Stimulated activated CD8-positive, alpha-beta memory T cell treated with anti-CD3 and anti-CD28 coated beads, Interleukin-7, amount 100 ng/mL, for 1 hour (primary cell): ENCODE measurements at places on chromosomes 1 and 21.

GRCh38 chr1:2593251-2593878 is 6.8 kb downstream of the PRXL2B start:
- DNase-seq: no peak

- DNase-seq: no peak
Measured at GRCh38 chr1:154403261-154403943, 1.7 kb upstream of the IL6R start.

- DNase-seq: no peak
Measured at GRCh38 chr1:20726932-20727745, 5.4 kb downstream of the SH2D5 start.

DNA sequence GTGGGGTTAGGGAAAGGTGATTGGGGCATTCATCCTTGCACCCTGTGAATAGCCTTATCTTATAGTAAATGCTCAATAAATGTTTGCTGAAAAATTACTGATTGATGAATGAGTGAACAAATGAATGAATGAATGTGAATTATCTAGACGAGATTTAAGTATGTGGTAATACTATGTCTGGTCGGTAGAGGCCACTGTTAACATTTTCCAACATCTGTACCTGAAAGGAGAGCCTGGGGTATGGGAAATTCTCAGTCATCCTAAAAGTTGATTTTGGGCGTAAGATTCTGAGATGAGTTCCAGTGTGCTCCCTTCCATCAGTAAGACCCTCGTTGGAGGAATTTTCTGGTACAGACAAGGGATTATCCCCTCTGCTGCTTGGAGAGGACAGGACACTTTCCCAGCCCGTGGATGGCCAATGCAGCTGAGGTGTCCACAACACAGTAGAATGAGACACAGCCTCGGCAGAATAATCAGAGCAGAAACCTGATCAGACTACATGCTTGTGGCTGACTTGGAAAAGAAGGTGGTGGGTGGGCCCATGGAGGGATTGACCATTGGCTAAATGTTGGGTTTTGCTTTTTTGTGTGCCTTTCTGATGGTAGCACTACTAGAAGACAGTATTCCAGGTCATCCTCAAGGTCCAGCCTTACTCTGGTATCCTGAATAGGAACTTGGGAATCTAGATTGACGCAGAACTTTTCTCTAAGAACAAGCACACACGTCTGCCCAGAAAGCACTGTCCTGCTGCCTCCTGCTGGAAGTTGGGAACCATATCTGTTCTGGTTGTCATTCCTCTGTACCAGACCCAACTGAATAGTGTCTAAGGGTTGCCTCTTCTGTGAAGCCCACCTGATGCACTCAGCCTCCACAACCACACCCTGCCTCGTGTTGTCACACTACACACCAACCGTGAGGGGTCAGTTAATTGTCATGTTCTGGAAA is 262.0 kb downstream of the TNR start:
- no peak for DNase-seq

- no peak for DNase-seq
Measured at GRCh38 chr1:99328171-99328570, 63.9 kb downstream of the PLPPR4 start.
